ENCODE measurements at places on chromosomes 2 and 18.

DNA sequence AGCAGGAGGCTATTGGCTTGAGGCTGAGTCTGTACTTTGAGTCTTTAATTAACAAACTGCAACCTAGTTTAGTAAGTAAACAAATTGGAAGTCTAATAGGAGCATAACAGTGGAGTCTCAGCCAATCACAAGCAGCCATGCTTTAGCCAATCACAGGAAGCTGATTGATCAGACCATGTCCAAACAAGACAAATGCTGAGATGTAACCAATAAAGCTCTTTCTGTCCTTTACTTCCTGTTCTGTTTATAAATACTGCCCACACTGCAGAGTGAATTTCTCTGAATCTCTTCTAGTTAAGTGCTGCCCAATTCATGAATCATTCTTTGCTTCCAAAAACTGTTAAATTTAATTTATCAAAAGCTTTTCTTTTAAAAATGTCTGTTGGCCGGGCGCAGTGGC is 146.6 kb upstream of the DLX2 start:
- DNase-seq = no peak

GRCh38 chr2:200356857-200357384 is 50.4 kb downstream of the SPATS2L start:
- no peak for DNase-seq

DNA sequence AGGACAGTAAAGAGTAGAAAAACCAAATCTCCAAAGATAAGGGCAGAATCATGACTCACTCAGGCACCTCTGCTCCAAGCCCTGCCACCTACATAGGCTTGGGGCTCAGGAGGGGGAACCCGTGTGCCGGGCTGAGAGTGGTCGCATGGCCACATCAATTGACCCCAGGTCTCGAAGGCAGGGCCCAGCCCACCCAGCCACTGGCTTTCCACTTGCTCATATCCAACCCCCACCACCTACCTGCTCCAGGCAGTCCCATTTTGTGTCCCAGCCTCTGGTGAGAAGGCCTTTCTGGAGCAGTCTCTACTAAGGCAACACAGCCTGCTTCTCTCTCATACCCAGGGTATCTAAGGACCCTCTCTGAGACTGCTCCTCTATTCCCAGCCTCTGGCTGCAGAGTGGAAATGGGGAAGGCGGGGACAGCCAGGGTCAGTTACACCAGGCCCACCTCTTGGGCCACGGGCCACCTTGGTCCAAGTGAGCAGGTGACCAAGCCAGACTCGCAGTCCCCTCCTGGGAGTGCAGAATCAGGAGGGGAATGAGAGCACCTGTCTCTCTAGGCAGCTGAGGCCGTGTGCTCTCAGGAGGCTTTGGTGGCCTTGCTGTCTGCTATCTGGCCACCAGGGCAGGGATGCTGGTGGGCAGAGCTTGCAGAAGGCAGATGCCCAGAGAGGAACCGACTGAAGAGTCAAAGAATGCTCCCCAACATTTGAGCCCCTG is 20.8 kb downstream of the TFCP2L1 start:
- no peak for DNase-seq

GRCh38 chr18:54386043-54386442 is 28.3 kb downstream of the C18orf54 start:
- no peak for DNase-seq

- DNase-seq = no peak
Observed at GRCh38 chr2:136122661-136123060, 4.7 kb upstream of the CXCR4 start.

DNA sequence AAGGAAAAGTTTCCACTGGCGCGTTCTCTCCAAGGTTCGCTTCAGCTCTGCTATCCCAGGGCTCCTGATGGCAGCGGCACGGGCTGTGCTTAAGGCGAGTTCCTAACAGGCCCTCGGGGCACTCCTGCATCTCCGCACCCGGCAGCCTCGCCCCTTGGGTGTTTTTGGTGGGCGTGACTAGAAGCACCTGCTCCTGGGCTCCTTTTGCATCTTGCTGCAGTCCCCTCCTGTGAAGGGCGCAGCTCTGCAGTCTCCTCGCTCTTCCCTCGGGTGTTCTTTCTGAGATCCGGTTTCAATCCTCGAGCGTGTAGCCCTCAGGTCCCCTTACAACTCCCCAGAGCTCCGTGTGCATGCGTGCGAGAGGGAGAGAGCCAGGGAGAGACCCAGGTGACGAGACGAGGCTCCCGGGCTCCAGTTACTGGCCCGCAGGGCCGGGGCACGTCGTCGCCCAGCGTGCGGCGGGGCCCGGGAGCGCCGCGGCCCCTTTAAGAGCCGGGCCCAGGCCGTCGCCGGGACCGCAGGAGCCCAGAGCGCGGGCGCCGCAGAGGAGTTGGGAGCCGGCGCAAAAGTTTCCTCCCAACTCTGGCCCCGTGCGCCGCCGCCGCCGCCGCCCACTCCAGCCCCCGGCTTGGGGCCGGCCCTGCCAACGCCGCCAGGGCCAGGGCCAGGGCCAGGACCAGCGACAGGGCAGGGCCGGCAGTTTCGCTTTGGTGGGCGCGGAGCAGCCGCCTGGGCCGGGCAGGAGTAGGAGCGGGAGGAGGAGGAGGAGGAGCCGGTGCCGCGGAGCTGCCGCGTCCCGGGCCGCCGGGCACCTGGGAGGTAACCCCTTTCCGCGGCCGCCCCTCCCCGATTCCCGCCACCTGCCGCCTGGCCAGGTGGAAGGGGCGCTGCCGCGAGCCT is at the start of gene PARD3B:
TSS of gene PARD3B (plus strand) at position 515 of the 900 bp plus-strand sequence. CDS start 525 bp downstream, outside the sequence.
- DNase-seq = peak; percentile 33

DNA sequence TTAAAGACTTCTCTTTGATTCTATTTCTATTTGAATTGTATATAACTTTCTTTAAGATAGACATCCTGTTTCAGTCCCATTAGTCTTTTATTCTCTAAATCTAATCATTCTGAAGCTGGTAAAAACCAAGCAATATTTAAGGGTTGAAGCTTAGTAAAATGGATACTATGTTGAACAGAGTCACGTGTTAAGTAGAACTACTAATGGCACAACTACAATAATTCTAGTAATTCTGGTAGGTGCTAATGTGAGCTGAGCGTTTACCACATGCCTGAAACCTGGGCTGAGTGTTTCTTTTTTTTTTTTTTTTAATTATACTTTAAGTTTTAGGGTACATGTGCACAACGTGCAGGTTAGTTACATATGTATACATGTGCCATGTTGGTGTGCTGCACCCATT is 8.9 kb upstream of the AFF3 start:
- no peak for DNase-seq

DNA sequence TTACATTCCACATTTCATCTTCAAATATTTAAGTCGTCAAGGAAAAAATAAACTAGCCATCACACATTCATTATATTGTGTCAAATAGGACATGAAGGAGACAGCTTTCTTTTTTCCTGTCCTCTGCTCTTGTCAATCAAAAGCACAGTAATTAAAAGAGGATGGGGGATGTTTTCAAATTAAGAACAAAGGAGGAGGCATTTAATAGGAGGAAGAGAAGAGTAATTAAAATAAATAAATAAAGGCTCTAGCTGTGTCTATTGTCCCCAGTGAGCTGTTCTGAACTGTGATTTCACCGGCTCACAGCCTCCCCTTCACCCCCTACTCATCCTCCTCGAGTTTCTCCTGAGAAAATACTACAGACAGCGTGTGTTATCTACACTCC is 1377.1 kb upstream of the PIK3C3 start:
- DNase-seq = no peak

DNA sequence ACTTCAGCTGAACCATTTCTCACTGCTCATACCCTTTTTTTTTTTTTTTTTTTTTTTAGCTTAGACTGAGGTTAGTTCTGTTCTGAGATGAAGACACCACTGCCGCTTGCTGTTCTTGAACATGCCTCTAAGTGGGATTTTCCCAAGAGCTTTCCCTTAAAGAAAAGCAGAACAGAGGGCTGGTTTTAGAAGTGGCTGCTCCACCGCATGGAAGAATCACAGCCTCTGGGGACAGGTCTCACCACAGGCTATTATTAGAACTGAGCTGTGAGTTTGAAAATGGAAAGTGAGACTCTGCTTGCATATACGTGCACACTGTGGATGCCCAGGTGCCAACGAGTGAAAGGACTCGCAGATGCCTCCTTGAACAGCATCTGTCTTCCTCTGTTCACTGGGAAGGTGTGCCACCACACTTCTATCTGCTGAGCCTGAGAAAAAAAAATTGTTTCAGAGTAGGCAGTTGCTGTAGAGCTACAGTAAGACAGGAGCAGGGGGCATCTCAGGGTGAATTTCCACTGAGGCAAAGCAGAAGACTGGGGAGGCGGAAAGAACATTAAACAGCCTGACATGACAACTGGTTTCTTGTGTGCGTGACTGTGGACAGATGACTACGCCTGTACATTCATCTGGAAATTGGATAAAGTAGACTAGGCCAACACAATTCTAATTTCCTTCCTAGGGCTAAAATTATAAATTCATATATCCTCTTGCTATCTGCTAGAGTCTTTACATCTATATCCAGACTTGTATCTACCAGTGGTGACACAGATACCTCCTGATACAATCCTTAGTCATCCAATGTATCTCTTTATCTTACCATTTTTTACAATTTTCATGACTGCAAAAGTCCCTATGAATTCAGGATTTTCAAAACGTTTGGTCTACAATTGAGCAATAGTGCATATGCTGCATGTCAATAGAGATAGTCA is 1045.7 kb upstream of the CELF4 start:
- DNase-seq = no peak
